ENCODE measurements at places on chromosomes 1 and 21.

DNA sequence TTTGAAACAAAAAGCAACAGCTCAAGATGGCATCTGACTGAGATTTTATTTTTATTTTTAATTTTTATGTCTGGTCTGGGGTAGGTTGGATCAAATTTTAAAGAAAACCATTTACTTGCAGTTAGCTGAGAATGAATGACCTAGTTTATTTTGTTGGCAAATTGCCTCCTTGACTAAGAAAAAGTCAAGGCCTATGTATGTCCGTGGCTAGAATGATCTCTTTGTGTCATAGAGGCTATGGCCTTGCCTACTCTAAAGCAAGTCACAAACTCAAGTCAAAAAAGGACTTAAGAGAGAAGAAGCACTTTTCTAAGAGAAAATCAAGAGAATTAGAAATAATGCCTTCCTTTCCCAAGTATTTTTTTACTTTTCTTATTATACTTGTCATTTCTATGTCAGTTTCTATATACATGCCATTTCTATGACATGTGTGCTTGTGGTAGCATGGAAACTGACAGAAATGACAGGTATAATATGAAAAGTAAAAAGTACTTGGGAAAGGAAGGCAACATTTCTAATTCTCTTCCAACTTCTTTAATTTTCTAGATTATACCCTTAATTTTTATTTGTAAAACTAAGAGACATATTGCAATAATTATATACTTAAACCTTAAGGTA lies 136.7 kb downstream of the CENPF start:
- DNase-seq: no peak

GRCh38 chr1:65432918-65433317 lies 12.4 kb downstream of the LEPR start:
- no peak for DNase-seq

- DNase-seq: no peak
Observed at GRCh38 chr1:206686478-206687249, 2.0 kb downstream of the MAPKAPK2 start.

DNA sequence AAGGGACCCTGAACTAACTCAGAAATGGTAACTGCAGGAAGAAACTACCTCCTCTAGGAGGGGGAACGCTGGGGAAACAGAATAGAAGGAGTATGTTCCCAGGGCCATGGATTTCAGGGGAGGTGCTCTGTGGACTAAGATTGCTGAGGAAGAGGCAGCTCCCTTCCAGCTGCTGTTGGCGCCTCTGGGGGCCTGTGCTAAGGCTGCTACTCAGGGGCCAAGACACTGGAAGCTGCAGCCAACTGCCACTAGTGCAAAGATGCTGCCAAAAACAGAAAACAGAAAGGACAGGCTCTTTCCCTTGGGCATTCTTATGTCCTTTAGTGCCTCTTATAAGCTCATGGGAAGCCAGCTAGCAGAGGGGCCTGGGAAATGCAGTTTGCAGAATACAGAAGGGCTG lies 58.0 kb upstream of the SGIP1 start:
- DNase-seq: no peak

- DNase-seq: no peak
Observed at GRCh38 chr1:225847610-225848009, 34.6 kb downstream of the TMEM63A start.

DNA sequence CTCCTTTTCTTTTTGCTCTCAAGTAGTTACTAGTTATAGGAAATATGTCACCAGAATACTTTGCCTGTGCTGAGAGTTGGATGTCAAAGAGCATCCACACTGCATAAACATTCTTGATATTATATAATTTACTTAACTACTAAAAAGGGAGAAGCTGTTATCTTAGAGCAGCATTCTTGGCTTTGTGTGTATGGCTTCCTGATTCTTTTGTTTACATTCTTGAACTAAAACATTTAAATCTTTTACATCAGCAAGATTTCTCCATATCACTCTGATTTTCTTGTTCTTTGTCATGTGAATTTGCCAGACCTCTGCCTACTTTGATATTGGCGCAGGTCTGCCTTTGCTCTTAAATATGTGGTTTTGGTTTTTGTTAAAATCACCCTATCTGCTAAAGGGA lies 48.8 kb downstream of the SUCO start:
- no peak for DNase-seq

- no peak for DNase-seq
Observed at GRCh38 chr1:47527653-47528272, 89.9 kb downstream of the FOXD2 start.

DNA sequence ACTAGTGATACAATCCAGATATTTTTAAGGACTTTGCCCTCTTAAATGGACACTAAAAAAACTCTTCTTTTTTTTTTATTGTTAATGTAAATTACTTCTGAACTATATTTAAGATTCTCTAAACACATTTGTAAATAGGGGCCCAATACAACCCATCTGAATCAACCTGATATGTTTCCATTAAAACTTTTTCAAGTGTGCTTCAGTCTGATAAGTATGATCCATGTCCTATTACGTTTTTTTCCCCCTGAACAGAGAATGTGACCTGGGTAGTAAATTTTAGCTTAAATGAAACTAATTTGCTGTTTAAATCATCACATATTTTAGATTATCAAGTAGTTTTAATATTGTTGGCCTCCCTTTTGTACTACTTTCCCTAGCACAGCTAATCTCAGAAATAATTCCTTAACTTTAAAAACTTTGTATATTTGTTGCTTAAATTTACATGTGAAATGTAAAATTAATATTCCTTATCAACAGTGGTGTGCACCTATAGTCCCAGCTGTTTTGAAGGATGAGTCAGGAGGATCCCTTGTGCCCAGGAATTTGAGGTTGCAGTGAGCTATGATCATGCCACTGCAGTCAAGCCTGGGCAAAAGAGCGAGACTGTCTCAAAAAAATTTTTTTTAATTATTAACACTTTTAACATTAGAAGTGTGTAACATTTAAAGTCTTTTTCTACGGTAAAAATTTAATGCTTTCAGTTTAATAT lies 3.0 kb upstream of the PKN2 start:
- no peak for DNase-seq

DNA sequence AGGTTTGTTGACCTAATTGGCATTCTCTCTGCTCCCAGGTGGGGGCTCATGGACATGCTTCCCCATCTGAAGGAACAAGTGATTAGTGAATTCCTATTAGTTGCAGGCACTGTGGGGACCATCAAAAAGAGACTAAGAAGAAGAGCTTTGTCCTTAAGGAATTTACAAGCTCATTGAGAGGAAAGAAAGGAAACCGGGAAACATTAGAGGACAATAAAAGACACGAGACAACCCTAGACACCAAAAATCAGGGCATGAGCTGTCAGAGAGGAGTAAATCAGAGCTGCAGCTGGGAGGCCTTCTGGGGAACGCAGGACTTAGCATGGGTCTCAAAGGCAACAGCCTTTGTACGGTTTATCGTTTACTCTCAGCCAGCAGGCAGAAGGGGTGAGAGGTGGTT lies 45.1 kb downstream of the BACE2 start:
- no peak for DNase-seq

- DNase-seq: no peak
Observed at GRCh38 chr1:235622936-235623779, 26.4 kb downstream of the GNG4 start.

DNA sequence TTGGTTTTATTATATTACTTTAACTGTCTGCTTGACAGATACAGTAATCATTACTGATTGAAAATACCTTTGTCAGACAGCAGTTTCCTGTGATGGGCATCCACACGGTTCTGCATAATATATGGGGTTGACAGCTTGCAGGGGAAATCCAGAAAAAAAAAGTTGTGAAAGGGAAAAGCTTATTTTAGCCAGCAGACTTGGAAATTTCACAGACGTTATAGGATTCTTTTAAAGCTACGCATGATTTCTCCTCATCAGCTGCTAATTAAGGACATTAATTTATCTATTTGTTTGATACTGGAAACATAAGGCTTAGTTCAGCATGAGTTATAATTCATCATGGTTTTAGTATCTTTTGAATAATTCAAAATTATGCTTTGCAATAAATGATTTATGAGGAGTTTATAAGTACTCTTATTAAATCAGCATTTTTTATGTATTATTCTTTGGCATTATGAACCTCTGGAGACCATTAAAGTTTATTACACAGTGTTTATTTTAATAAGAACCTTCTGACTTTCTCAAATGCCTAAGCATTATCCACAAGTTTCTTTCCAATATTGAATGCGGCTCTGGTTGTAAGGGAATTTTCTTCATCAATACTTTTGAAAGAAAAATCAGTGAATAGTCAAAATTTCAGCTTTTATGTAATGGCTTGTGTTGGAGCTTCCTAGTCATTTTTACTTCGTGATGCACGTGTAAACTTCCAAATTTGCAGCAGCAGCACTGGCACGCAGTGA lies 235.3 kb upstream of the KCNK2 start:
- no peak for DNase-seq

- DNase-seq: no peak
Observed at GRCh38 chr1:151864411-151864810, 10.9 kb upstream of the THEM5 start.

- DNase-seq: no peak
Observed at GRCh38 chr1:174676856-174677255, 229.1 kb downstream of the GPR52 start.

DNA sequence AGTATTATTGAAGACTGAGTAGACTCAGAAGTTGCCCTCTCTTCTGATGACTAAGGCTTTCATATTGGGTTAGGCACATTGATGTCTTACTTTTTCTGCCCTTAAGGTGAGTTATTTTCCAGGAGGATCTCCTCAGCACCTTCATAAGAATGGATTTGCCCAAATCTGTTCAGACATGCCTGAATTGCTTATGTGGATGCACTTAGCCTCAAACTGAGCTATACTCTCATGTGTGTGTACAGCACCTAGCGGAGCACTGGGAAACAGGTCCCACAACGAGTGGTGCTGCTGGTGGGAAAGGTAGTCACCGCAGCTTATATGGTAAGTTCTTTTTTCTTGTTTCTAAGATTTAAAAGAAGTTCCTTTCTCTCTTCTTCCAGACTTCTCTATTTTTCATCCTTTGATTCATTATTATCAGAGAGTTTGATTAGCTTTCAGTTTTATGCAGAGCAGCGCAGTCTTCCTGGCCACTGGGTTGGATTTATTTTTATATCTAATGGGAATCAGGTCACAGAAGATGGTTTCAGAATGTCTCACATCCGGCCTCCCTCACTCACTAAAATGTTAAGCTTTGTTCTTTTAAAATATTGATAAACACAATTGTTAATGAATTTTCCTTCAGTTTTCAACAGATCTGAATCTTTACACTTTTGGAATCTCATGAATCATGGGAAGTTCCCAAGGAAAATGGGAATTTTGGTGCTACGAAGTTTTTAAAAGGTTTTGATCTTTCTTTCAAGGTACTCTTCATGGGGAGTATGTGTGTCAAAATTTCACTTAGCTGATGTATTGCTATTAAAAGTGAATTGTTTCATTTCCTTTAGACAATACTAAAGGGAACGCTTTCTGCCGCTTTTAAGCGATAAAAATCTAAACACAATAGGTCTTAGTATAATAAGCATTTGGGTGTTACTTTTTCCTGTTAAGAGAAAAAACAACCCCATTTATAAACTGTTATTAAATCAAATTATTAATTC lies 58.5 kb downstream of the EXTL2 start:
- DNase-seq: no peak

DNA sequence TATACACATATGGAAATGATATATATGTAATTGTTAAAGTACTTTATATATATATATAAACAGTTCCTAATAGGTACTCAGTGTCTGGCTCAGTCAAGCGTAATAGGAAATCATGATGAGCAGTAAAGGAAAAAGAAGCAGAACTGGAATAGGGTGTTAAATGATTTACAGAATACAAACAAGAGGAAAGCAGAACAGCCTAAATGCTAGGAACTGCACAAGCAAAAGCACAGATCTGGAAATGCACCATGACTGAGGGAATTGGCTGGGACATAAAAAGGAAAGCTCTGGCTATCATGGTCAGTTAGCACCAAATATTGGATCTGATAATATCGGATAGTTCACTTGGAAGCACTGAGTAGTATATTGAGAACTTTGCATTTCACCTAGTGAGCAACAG lies 51.8 kb downstream of the SLC44A5 start:
- no peak for DNase-seq

DNA sequence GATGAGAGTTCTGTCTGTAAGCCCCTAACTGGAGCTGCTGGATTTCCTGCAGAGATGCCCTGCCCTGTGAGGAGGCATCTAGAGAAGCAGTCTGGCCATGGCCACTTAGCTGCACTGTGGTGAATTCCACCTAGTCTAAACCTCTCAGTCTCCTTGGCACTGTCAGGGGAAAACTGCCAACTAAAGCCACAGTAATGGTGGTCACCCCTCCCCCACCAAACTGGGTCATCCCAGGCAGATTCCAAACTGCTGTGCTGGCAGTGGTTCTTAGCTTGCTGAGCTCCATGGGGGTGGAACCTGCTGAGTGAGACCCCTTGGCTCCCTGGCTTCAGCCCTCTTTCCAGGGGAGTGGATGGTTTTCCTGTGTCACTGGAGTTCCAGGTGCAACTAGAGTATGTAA lies 740.6 kb downstream of the RWDD3 start:
- no peak for DNase-seq

DNA sequence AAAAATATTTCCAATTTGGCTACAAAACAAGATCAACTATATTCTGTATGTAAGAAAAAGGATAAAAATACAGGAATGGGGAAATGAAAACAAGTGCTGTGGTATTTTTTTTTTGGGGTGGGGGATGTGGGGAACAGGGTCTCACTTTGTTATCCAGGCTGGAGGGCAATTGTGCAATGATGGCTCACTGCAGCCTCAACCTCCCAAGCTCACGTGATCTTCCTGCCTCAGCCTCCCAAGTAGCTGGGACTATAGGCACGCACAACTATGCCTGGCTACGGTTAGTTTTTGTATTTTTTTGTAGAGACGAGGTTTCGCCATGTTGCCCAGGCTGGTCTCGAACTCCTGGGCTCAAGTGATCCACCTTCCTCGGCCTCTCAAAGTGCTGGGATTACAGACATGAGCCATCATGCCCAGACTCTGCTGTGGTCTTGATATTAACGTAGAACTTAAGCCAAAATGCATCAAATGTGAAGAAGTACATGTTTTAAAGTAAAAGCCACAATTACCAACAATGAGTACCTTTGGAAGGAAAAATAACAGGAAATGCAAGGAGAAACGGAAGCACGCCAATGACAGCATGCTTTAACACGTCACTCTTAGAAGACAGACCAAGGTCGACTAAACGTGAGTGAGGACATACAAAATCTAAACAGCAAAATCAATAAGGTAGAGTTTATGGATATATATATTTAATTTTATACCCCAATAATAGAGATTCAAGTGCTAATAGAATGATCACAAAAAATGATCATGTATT lies 8.8 kb upstream of the ABCB10 start:
- DNase-seq: no peak

- DNase-seq: no peak
Observed at GRCh38 chr1:2502661-2503553, 23.5 kb downstream of the PANK4 start.

DNA sequence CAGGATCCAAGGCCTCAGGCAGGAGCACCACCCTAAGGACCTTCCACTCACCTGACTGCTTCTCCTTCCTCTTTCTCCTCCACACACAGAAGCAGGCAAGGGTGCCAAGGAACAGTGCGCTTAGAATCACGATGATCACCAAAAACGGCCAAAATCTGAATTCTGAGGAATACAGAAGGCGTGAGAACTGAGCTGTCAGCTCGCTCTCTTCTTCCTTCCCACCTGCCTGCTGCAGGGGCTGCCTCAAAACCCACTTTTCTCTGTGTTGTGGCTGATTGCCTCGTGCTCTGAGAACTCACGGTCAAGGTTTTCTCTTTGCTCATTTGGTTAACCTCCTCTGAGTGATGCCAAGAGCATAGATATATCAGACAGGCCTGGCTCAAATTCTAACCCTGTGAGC lies 23.8 kb downstream of the CD244 start:
- DNase-seq: no peak

Data from stimulated activated CD8-positive, alpha-beta memory T cell treated with anti-CD3 and anti-CD28 coated beads, Interleukin-4, amount 100 ng/mL, for 1 hour (primary cell).